ENCODE measurements at places on chromosomes 2 and 18.

- no peak for DNase-seq
Observed at GRCh38 chr2:120620025-120620793, 115.5 kb upstream of the GLI2 start.

GRCh38 chr2:11537951-11538350 lies 4.1 kb downstream of the GREB1 start:
- DNase-seq: no peak

DNA sequence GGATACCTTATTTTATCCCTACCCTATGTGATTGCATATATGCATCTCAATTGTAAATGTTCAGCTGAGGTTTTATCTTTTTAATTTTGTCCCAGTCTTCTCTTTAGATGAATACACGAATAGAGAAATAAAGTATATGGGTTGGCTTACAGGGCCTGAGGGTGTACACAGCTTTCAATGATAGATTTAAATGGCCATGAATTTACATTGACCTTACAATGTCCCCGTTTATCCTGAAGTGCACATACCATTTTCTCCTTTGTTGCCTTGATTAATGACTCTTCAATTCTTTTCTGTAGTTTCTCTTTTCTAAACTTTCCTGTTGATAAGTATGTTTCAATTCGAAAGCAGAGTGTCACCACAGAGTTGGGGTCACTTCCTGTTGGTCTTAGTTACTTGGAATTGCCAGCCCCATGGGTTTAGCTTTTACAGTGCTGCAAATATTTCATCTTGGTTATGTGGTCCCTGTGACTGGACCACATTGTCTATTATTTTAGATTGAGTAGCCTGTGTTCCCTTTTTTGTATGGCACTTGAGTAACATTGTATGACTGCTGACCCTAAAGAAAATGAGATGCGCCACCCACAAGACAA lies 1616.3 kb upstream of the ACVR2A start:
- DNase-seq: no peak

DNA sequence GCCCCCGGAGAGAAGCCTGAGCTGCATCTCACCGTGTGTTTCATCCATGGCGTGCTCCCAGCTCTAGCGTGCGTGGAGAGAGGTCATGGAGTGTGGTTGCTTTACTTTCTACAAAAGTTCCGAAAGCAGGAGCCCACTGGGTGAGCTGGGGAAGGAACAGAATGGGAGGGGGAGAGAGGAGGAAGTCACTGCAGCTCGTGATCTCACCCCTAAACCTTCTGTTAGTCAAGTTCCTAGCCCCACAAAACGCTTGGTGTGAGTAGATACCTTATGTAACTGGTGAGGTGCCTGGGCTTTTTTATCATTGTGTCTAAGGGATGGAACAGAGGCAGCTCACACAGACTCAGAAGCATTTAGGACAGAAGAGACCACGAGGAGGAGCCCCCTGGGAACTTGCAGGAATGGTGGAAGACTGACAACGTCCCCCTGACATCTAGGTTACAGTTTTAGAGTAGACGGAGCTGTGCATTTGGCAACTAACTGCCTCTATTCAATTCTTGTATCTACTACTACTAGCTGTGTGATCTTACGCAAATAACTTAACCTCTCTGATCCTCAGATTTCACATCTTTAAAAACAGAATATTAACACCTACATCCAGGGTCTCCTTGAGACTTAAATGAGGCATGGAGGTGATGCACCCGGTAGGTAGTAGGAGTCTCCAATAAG lies 123.3 kb downstream of the ARL4C start:
- no peak for DNase-seq

- no peak for DNase-seq
Observed at GRCh38 chr2:120547662-120548061, 188.0 kb upstream of the GLI2 start.

DNA sequence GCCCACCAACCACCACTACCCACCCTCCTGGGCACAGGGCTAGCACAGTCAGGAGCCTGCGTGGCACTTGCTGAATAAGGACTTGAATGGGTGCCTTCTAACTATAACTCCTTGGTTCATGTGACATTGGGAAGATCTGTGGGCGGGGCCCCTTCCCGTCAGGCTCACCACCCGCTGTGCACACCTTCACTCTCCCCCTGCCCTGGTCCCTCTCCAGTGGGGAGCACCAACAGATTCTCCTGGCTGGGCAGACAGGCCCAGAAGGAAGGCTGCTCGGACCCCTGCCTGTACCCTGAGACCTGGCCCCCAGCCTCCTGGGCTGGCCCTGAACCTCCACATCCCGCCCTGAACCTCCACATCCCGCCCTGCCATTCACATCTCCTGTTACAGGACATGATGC lies 33.4 kb upstream of the POMC start:
- DNase-seq: no peak

- no peak for DNase-seq
Observed at GRCh38 chr18:41870191-41870590, 84.8 kb upstream of the PIK3C3 start.

DNA sequence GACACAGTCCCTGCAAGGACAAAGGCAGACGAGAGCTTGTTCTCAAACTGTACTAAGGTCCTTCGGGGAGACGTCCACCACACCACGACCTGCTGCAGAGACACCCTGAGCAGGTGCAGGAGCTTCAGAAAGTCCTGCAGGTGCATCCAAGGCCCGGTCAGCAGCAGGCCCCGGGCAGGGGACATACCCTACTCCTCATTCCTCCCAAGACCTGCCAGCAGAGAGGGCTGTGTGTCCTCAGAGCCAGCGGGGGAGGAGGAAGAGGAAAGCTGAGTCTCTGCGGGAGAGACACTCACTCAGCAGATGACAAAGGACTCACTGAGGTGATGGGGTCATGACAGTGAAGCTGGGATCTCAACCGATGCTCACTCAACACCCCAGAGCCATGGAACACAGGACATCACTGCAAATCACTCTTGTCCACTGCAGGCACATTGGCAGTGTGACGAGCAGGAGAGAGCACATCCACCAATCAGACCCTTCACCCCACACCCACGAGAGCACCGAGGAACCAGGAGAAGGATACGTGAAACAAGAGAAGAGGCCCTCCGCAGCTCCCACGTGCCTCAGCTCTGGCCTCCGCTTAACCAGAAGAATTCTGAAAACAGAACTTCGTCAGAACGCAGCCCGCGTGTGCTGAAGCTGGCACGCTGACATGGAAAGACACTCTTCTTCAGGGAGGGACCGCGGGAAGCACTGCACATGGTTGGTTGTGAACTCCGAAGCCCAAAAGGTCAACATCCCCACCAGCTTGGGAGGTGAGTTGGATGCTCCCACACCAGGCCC lies 9.3 kb downstream of the HDAC4 start:
- no peak for DNase-seq

DNA sequence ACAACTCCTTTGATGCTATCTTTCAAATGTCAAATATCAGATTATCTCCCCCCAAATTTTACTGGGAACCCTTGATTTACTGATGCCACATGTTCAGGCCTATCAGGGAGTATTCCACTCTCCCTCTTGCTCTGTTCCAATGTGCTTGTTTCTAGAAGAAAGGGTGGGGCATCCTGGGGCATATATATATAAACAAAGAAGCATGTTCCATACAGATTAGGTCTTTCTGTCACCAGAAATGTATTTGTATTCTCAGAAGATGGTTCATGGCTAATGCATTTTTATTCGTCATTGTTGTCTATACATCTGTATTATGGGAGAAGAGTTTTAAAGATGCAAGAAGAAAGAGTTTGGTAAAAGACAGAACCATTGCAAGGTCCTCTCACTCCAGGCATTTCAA lies 24.9 kb downstream of the EN1 start:
- DNase-seq: no peak

GRCh38 chr18:44881461-44882162 lies 200.9 kb downstream of the SETBP1 start:
- DNase-seq: no peak

- DNase-seq: no peak
Observed at GRCh38 chr2:241547781-241548450, 10.6 kb upstream of the BOK start.

DNA sequence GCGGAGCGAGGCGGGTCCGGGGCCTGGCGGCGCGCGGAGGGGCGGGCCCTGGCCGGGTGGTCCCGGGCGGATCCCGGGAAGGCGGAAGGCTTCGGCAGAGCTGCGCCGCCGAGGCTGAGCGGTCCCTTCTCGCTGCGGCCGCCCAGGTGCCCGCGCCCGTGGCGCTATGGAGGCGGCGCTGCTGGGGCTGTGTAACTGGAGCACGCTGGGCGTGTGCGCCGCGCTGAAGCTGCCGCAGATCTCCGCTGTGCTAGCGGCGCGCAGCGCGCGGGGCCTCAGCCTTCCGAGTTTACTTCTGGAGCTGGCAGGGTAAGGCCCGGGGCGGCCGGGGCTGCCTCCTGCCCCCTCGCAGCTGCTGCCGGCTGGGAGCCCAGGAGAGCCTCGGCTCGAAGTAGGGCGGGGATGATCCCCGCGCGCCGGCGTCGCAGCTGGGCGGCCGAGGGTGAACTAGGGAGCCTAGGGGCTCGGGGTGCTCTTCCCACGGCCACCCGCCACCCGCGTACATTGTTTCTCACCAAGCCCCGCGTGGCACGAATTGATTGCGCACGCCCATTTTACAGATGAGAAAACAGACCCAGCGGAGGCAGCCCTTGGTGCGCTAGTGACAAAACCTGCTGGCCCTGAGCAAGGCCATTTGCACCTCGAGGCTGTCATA lies at the start of gene SLC66A3:
Gene SLC66A3, plus strand, starts transcription at position 87 of the 655 bp plus-strand sequence. Its CDS starts 80 bp downstream, at position 167.
- DNase-seq: peak; percentile 54

GRCh38 chr2:218273908-218274249 lies 3.6 kb downstream of the PNKD start:
- DNase-seq: no peak

DNA sequence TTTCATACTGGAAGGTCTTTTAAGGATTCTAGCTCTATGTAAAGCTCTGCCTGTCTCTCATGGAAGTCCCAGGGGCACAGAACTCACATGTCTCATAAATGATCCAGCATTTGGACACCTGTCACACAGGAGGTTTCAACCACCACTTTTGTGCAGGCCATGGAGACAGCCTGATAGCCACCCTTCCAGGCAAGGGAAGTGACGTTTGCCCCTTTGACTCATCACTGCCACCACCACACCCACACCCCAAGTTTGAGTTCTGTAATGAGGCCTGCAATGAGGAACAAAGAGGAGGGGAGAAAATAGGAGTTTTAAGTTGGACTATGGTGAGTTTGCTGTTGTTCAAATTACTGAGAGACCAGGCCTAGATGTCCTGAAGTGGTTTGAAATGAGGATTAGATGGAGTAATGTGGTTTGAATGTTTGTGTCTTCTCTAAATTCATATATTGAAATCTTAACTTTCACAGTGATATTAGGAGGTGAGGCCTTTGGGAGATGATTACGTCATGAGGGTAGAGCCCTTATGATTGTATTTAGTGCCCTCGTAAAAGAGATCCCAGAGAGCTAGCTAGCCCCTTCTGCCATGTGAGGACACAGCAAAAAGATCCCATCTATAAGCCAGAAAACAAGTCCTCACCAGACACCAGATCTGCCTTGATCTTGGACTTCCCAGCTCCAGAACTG lies 175.3 kb upstream of the EPHA4 start:
- DNase-seq: no peak

GRCh38 chr2:183950673-183951072 lies 647.7 kb upstream of the ZNF804A start:
- DNase-seq: no peak

DNA sequence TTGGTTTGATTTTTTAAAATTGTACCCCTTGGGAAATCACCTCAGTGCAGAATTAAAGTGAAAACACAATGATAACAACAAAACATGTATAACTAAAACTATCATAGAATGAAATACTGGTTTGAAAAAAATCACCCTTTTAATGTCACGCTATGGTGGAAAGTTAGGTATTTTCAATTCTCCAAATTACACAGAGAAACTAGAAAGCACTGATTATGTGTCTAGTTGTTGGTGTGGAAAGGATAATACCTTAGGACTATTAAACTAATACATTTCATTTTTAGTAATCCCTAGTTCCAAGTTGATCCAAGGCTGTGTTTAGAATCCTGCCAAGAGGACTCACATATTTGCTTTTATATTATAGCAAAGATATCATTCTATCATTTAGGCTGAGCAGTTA lies 71.2 kb downstream of the NUP35 start:
- no peak for DNase-seq

GRCh38 chr18:44392933-44393332 lies 287.8 kb upstream of the SETBP1 start:
- no peak for DNase-seq

GRCh38 chr2:168775837-168776236 lies 26.6 kb upstream of the NOSTRIN start:
- DNase-seq: no peak

- no peak for DNase-seq
Observed at GRCh38 chr2:1277634-1278033, 135.6 kb upstream of the TPO start.

DNA sequence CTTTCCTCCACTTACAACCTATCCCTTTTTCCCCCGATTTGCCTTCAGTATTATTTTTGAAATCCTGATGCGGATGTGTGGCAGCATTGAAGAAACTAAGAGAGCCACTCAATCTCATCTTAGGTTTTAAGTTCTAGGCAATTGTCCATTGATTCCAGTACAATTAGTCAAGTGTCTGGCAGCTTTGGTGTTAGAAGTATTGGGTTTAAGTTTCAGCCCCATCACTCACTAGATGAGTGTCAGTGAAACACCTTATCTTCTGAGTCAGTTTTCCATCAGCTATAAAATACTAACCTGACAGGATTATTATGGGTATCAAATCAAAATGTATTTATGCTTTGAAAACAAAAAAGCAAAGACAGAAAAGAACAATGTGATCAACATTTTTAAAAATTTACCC lies 16.8 kb upstream of the CUL3 start:
- DNase-seq: no peak

DNA sequence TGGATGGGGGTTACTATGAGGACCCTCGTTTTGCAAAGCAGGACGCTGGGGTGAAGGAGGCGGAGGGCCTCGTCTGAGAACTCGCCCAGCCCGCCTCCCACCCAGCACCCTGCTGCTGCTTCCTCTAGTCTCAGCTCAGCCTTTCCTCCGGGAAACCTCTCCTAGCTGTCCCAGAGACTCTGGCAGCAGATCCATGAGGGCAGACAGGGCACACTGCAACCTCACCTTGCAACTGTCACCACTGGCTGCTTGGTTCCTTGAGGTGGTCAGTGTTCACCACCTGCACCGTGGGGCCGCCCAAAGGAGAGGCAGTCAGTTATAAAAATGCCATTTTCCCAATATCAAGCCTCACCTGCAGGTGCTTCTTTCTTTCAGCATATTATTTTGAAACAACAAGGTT lies 45.6 kb downstream of the PARD6G start:
- no peak for DNase-seq

- DNase-seq: no peak
Observed at GRCh38 chr18:49527631-49528327, 34.1 kb upstream of the LIPG start.

GRCh38 chr2:148957023-148957422 lies 81.5 kb upstream of the LYPD6B start:
- no peak for DNase-seq

GRCh38 chr2:196108604-196109003 lies 40.0 kb upstream of the DNAH7 start:
- DNase-seq: no peak

Data from kidney epithelial cell (primary cell).